Stomach (tissue), 19 donors: ENCODE measurements at places on chromosomes 1 and 21. TPM values are rescaled to one million over a fixed set of nuclear protein-coding genes. Genes with fewer than 3 reads are reported as not detected.

CFHR3 gene
- not detected for total RNA-seq

DNA sequence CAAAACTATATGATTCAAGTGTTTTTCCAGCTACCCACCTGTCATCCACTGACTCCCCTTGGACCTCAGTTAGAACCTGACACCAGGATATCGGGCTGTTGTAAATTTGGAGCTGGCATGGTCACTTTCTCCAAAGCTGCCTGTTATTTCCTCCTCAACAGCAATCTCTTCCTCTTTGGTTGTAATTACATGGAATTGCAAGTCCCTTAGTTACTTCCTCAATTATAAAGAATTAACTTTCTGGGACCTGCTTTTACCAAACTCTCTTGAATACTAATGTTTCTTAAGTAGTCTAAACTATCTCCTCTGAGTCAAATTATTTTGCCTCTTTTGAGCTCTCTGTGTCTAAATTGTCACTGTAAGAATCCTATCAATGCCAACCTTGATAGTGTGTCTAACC lies 150.3 kb upstream of the SGIP1 start:
- DNase-seq = no peak

DNA sequence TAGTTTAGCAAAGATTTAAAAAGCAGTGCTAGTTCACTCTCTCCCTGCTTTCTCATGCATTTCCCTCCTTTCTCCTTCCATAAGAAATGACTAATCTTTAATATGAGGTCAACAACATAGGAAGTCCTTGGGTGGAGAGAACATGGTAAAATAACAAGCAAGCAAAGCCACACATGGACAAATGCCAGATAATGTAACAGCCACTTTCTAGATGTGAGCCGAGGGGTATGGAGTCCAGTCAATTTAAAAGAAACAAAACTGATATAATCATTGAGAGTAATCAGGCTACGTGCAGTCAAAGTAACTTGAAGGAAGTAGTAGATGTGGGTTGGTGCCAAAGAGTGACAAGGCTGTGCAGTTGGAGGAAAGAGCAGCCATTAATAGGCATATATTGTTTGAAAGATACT lies 69.6 kb downstream of the DUSP10 start:
- DNase-seq = no peak

DNA sequence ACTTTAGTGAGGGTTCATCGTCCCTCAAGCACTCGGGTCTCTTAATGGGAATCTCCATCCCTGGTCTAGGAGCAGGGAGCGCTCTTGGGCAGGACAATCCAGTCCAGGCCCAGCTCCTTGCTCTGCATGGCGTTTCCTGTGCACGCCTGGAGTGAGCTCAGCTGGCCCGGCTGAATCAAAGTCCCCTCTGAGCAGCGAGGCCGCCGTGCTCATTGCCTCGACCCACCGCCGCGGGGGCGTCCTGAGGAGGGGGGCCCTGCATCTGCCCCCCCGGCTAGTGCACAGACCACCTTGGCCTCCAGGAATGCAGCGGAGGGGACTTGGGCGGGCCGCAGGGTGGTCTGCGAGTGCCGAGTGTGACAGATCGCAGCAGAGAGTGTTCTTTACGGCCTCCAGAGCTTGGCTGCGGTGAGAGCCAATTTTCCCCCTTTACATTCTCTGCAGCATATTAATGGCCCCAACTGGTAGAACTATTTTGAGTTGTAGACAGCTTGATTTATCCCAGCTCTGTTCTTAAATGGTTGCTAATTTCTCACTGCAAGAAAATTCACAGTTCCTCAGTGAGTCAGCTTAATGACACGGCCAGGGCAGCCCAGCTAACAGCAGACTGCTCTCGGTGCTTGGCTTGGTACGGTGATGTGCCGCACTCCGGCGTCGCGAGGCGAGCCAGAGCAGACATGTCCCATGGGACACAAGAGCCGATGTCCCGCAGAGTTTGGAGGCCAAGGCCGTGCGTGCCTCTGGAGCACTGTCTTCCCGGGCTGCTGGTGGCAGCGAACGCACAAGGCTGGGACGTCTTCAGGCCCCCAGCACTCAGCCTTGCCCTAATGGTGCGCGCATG lies 39.8 kb downstream of the SNAP47 start:
- DNase-seq = no peak

PDZK1IP1 gene
- total RNA-seq = not detected

DNA sequence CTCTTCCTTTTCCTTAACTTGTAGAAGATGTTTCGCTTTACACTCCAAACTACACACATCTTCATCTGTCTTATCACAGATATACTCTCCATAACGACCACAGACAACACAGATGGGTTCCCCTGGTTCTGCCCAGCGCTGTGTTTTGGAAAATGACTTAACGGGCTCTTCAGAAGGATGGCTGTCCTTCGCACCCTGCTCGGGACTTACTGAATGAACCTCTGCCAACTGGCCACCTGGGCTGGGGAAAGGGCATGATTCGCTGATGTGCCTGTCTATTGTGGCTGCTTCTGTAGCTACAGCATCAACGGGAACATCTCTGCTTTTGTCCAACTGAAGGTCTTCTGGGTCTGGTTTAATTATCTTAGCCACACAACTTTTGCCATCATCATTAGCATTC lies 3.4 kb downstream of the DDX59 start:
- DNase-seq = peak; percentile 8

SLC6A17 gene
- 0.14 TPM for total RNA-seq

GRCh38 chr21:42461881-42462877 lies 33.8 kb downstream of the RSPH1 start:
- DNase-seq = peak; percentile 75

GRCh38 chr1:246067432-246068216 lies 439.5 kb downstream of the SMYD3 start:
- DNase-seq = peak; percentile 19
